Sigmoid colon (tissue), 7 donors: ENCODE measurements at places on chromosomes 16 and 17. TPM values are rescaled to one million over a fixed set of nuclear protein-coding genes. Genes with fewer than 3 reads are reported as not detected.

The MYH1 gene
- 0.55 TPM for total RNA-seq

The TMEM11 gene
- total RNA-seq, result 16.9 TPM

The PHF12 gene
- total RNA-seq, result 39.1 TPM

The G6PC1 gene
- not detected for total RNA-seq

- DNase-seq, result no peak
These were observed 9.5 kb upstream of the NDEL1 start for GRCh38 chr17:8426094-8426720.

DNA sequence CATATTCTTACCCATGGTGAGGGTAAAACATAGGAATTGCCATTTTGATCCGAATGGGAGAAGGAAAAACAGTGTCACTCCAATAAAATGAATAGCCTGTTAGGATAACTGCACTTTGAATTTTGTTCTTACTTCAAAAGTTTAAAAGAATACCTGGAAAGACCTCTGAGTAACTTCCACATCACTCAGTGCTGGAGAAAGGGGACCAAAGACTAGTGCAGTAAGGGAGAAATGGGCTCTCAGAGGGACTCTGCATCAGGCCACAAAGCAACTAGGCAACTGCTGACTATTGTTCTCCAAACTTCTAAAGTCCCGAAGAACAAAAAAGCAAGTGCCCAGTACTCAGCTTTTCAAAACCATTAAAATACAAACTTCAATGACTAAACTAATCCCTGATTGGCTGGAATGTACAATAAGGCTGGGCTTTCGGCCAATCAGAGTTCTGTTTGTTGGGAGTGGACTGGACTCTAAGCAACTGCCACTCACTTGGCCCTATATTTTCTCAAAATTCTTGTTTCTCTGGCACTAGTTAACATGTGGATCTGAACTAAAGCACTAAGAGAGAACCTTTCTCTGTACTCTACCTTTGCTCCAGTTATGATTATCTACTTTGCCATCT, 6.2 kb downstream of the DNAJC7 start:
- no peak for DNase-seq
